ENCODE measurements at places on chromosomes 7 and 10. TPM values are rescaled to one million over a fixed set of nuclear protein-coding genes. Genes with fewer than 3 reads are reported as not detected.

Gene EPC1
- total RNA-seq: 77.6 TPM

DNA sequence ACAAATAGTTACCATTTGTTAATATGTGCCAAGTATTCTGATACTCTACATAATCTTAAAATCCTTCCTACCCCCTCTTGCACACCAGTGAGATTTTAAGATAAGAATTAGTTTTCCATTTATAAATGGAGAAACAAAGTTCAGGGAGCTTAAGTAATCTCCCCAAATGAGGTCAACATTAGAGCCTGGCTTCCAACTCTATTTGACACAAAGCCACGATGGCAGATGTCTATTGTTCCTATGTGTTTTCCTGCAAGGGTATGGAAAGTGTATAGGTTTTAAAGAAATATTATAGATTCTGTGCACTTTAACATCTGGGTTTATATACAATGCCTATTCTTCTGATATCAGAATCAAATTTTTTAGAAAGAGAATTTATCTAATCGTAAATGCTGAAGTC, 143.9 kb upstream of the SEMA3C start:
- no peak for DNase-seq

Gene STAM
- 16.5 TPM for total RNA-seq

GRCh38 chr7:151085691-151086620, at the start of gene AGAP3:
AGAP3 (plus strand) TSS chr7:151086475; CDS start chr7:151086742, 267 bp downstream.
- peak; percentile 91 for DNase-seq

Gene ZNF804B
- not detected for total RNA-seq

- no peak for DNase-seq
Measured at GRCh38 chr10:75332081-75332480, 69.5 kb downstream of the ZNF503 start.

Gene CFAP69
- 11.9 TPM for total RNA-seq

GRCh38 chr7:49563693-49564378, 209.6 kb upstream of the VWC2 start:
- no peak for DNase-seq

- no peak for DNase-seq
Measured at GRCh38 chr7:98562381-98562823, 54.7 kb upstream of the NPTX2 start.

DNA sequence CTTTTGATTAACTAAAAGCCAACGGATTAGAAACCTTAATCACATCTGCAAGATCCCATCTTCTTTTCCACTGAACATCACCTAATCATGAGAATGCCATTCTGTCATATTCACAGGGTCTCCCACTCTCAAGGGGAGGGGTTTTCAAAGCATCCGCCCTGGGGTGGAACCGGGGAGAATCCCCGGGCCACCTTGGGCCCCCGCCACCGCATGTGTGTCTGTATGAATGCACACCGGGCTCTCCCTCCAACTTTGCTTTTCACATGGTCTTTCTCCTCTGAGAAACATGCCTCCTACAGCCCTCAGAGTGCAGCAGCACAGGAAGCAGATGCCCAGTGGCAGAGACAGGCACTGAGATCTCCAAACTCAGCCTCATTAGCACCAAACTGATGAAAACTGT, 233.2 kb upstream of the PPP2R2D start:
- DNase-seq: peak; percentile 1

Gene CALML5
- not detected for total RNA-seq

Gene TCAF2
- total RNA-seq: 19.8 TPM

Gene TRIM74
- 1.8 TPM for total RNA-seq

DNA sequence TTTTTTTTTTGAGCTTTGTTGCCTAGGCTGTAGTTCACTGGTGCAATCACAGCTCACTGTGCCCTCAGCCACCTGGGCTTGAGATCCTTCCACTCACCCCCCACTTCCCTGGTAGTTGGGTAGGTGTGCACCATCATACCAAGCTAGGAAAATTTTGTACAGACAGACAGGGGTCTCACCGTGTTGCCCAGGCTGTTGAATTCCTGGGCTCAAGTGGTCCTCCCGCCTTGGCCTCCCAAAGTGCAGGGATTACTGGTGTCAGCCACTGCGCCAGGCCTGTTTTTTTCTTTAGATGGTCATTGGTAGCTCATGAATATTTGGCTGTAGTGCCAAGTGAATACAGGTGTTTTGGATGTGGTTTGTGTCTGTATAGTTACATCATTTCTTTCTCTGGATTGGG, 7.5 kb downstream of the COMTD1 start:
- no peak for DNase-seq

Gene ASZ1
- not detected for total RNA-seq
